ENCODE measurements at places on chromosomes 1 and 21.

GRCh38 chr1:68051475-68051874, 1.0 kb upstream of the DIRAS3 start:
- DNase-seq, result peak; percentile 83

DNA sequence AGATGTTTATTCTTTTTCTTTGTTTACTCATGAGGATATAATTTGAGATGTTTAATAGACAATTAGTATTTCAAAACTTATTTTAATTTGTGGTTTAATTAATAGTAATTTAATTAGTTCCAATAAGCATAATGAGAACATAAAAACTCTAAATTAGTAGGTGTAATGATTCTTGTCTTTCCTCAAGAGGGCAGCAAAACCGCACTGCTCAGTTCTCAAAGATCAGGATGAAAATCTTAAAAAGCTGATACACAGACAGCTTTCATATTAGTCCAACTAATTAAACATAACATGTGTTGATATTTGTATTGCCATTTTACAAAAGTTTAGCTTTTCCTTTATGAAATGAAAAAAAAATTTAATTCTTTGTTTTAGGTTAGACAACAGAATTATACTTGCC, 106.7 kb upstream of the C21orf91 start:
- DNase-seq, result no peak

- DNase-seq, result no peak
Observed at GRCh38 chr1:90959352-90960206, 62.3 kb downstream of the ZNF644 start.

- no peak for DNase-seq
Observed at GRCh38 chr1:10867914-10868598, 71.6 kb upstream of the CASZ1 start.

All from fibroblast of skin of right biceps (primary cell).